ENCODE measurements at places on chromosomes 5 and 9.

DNA sequence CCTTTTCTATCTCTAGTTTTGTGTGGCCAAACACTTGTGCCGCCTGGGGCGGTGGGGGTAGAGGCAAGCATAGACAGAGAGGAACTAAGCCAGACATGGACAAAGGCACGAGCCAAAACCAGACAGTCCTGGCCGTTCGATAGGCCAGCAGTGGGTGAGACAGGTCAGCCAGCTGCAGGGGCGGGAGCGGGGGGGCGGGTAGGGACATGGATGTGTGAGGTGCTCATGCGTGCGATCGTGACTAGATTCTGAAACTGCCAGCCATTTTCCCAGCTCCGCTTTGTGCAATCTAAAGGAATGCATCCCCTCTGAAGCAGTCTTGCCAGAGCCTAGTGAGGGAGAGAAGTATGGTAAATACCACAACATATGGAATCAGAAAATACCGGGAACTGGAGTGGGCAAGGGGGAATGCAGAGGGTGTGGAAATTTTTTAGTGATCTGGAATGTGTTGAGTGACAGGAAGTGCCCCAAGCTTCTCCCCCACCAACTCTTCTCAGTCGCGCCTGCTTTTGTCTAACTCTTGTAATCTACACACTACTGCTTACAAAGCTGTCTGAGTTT, 111.9 kb downstream of the NR6A1 start:
- DNase-seq = peak; percentile 30

- no peak for DNase-seq
Observed at GRCh38 chr9:85685081-85685480, 56.7 kb downstream of the AGTPBP1 start.

- DNase-seq = no peak
Observed at GRCh38 chr9:78038620-78039300, 7.1 kb upstream of the GNAQ start.

DNA sequence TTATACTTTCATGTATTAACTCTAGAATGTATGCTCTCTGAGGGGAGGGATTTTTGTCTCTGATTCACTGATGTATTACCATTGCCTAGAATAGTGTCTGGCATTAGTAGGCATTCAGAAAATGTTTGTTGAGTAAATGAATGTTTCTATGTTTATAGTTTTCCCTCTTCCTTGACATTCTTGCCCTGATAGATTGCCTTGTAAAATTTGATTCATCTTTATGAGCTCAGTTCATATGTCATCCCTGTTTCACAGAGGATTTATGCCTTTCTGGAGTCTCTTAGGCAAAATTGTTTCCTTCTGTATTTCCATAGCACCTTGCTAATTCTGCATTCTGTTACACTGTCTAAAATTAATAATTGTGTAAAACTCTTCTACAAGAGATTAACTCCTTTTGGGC, 72.3 kb downstream of the RASA1 start:
- no peak for DNase-seq

DNA sequence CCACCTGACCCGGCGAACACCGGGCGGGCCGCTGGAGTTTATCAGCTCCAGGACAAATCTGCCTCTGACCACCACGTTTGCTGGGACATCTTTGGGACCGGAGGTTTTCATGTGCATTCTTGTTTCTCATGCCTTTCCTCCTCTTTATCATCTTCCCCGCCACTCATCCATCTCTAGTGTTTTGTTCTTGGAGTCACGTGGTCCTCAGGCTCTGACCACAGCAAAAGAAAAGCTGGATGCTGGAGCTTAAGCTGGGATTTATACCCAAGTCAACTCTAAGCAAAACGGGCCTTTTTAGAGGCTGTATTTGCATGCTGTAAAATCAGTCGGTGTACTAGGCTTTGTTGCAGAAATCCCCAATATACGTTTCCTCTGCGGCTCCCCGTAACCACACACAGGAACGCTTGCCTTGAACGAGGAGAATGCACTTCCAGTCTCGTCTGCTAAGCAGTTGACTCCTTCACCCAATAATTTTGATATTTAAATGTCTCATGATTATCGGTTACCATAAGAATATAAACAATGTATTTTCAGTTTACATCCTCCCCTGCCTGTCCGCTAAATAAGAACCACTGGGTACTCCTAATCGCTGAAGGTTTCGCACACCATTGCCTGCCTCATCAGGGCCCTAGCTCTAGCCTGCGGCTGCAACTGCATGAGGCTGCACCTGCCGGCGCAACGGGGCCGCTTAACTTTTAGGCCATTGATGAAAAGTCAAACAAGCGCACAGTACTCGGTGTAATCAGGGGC, 560 bp upstream of the NDUFS6 start:
- no peak for DNase-seq

DNA sequence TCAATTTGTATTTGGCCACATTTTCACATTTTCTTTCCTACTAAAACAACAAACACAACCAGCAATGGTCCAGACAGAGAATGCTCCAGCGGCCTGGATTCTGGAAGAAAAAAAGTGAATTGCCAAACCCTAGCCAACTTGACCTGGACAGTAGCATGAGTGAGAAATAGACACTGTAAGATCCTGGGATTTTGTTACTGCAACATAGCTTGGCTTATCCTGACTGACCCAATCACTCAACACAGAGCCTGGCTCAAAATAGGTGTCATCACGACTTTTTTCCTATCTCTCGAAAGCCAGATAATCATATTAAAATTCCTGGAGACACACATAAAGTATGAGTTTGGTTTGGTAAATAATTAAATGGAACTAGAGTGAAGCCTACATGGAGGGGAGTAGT, 25.4 kb upstream of the MVB12B start:
- no peak for DNase-seq

DNA sequence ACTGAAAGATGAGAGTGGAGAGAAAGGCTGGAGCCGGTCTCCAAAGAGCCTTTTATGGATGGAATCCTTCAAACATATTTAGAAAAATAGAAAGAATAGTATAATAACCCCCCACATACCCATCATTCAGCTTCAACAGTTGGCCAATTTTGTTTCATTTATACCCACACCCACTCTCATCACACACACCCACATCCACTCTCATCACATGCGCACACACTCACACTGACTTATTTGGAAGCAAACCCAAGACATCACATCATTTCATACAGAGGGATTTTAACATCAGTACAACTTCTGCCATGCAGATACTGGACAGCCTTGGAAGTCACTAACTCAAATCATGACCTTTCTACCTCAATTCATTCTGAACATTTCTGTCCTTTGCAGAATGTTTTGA, 72.8 kb upstream of the CPLX2 start:
- DNase-seq = no peak

DNA sequence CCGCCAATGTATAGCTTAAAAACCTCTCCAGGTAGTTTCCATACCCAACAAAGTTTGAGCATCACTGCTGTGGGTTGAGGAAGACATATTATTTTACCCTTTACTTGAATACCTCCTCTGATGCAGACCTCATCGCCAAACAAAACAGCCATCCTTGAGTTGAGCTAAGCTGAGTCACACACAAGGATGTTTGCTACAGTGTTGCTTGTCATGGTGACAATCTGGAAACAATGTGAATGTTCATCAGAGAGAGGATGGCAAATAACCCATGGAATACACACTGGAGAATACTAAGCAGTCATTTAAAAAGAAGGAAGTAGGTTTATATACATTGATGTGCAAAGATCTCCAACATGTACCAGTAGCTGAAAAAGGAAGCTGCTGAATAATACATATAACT, 41.1 kb upstream of the TCF7 start:
- DNase-seq = no peak

GRCh38 chr9:69325409-69326212, 596 bp downstream of the ENTREP1 start:
- DNase-seq = no peak

GRCh38 chr9:83544002-83544698, 5.9 kb upstream of the FRMD3 start:
- no peak for DNase-seq

DNA sequence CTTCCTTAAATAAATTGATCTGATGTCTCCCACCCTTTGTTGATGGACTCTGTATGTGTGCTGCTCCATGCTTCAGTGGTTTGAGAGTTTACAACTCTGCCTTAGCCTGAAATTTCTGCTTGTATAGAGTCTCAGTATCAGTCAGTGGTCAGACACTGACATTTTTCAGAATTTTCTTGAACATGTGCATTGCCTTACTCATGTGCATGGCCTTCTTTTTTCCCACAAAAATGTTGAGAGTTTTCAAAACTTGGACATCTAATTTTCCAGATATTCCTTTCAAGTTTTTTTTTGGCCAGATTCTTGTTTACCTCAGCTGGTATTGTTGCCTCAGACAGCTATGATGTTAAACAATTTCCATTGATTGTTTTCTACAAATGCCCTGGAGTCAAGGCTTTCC, 427.1 kb upstream of the CHD1 start:
- DNase-seq = no peak

DNA sequence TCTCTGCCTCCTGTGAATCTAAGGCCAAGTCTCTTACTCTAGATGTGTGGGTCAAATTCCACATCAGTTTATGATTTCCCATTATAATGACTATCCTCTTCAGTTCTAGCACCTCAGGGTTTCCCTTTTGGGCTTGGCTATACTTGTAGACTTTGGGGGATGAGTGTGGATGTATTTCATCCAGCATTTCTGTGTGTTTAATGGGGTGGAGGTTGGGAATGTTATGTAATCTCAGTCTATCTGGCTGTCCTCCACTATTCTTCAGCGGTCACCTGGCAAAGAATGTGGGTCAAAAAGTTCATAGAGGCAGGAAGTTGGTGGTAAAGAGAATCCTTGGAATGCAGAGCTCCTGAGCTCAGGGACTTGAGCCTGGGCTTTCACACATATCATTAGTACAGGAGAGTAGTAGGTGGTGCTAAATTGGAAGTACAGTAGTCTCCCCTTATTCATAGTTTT, 64.9 kb downstream of the CFAP95 start:
- DNase-seq = no peak

DNA sequence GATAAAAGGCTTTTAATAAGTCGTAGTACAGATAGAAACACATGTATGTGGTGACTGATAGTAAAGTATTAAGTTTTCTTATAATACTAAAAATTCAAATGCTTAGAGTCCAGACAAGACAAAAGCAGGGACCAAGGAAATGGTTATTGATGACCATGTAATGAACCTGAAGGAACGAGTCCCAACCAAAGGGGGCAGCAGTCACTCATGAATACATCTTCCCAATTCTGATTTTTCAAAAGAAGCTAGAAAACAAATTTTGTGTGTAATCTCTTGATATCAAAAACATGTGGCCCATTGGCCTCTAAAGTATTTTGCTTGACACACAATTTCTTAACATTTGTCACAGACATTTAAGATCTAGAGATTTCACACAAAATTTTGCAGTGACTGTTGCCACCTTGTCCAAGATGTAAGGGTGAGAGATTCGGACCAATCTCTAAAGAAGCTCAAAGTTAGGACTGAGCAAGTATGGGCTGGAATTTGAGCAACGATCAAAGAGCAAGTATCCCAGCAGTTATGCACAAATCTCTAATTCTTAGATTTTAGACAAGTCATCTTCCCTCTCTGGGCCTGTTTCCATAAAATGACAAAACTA, 66.8 kb downstream of the ARL15 start:
- peak; percentile 9 for DNase-seq

GRCh38 chr9:120689860-120690259, 24.4 kb downstream of the MEGF9 start:
- no peak for DNase-seq

DNA sequence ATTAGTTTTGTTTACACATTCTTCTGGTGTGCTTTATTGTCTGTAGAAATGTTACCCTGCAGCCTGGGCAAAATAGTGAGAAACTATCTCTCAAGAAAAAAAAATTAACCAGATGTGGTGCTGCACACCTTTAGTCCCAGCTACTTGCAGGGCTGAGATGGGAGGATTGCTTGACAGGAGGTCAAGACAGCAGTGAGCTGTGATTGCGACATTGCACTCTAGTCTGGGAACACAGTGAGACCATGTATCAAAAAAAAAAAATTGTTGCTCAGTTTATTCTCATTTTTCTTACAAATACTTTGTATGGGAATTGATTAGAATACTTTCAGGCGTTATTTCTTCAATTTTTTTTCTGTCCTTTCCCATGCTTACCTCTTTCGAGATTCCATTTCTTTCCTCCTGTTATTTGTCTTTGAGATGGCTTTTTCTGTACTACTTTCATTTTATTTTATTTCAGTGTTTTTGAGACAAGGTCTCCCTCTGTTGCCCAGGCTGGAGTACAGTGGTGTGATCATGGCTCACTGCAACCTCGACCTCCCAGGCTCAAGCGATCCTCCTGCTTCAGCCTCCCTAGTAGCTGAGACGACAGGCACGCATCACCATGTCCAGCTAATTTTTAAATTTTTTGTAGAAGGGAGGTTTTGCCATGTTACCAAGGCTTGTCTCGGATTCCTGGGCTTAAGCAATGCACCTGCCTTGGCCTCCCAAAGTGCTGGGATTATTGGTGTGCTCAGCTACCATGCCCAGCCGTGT, 24.9 kb downstream of the TENT2 start:
- DNase-seq = no peak

- no peak for DNase-seq
Observed at GRCh38 chr5:60586307-60586901, 113.6 kb downstream of the DEPDC1B start.

DNA sequence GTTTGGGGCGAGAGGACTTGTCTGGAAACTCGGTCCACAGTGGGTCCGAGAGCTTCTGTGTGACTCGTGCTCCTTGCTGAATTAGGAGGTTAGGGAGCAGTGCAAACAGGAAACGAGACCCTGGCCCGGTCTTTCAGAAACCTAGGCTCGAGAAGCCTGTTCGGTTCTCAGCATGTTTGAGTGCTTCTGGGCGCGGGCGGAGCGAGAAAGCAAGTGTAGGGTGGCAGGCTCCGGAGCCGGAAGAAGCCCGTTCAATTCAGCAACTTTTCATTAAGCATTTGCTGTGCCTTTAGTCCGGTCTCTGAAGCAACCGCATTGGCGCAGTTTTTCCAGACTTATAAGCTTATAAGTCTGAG, 547 bp downstream of the CLTA start:
- DNase-seq = peak; percentile 33

- DNase-seq = no peak
Observed at GRCh38 chr9:107739601-107740082, 250.1 kb upstream of the KLF4 start.

DNA sequence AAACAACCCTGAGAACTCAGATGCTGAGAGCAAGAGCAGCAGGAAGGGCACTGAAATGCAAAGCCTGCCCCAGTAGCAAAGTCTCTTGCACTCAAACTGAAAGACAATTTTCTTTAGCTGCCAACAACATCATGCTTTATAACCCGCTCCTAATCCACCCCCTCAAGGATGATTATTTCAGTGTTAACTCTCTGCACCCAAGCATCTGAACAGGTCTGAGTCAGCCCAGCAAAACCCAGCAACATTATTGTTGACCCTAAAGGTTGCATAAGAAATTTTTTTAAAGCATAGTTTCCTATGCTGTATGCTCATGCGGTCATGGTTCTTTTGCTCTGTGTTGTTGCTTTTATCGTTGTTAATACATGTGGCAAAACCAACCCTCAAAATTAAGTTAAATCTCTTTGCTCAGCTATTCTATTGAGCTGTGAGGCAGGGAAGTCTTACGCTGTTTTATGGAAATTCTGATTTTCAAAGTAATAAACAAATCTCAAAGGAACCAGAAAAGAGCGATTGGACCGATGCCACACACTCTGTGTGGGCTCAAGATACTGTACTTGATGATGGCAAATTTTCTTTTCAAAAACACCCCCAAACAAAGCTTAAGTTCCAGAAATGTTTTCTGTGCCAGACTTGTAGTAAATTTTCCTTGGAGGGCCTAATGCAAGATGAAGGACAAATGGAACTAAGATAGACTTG, 440.6 kb upstream of the MPDZ start:
- DNase-seq = no peak
